ENCODE measurements at places on chromosomes 6 and 20.

DNA sequence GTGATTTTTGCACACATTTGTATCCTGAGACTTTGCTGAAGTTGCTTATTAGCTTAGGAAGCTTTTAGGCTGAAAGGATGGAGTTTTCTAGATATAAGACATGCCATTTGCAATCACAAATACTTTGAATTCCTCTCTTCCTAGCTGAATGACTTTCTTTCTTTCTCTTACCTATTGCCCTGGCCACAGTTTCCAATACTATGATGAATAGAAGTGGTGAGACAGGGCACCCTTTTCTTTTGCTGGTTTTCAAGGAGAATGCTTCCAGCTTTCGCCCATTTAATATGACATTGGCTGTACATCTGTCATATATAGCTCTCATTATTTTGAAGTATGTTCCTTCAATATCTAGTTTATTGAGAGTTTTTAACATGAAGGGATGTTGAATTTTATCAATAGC lies 409.6 kb upstream of the EPHA7 start:
- DNase-seq: no peak

GRCh38 chr6:140018588-140018987 lies 644.1 kb upstream of the CITED2 start:
- no peak for DNase-seq

- DNase-seq: peak; percentile 53
Observed at GRCh38 chr20:35319192-35319870, 27.1 kb upstream of the FAM83C start.

- no peak for DNase-seq
Observed at GRCh38 chr20:15772826-15773225, 800.4 kb downstream of the KIF16B start.

- no peak for DNase-seq
Observed at GRCh38 chr6:22838345-22838744, 269.0 kb downstream of the HDGFL1 start.

DNA sequence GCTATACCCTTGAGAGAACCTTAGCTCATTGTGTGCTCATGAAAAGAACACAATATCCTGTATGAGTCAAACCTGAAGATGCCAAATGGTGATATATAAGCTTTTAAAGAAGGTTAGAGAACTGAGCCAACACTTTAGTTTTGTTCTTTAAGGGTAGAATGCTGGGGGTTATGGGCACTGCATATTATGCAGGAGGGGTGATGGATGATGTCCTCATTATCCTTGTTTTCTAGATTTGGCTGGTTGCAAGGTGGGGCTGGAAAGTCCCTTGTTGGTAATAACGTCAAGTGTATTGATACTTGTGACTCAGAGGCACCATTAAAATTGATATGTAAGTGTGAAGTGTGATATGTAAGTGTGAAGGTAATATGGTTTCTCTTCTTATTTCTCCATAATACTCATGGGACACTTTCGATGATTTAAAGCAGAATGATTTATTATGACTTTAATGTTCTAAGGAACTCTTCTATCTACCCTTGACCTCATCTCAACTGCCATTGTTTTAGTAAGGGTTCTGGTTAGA lies 113.7 kb upstream of the DTNBP1 start:
- DNase-seq: no peak

GRCh38 chr6:49826743-49827406 lies 39.5 kb downstream of the CRISP1 start:
- DNase-seq: no peak

DNA sequence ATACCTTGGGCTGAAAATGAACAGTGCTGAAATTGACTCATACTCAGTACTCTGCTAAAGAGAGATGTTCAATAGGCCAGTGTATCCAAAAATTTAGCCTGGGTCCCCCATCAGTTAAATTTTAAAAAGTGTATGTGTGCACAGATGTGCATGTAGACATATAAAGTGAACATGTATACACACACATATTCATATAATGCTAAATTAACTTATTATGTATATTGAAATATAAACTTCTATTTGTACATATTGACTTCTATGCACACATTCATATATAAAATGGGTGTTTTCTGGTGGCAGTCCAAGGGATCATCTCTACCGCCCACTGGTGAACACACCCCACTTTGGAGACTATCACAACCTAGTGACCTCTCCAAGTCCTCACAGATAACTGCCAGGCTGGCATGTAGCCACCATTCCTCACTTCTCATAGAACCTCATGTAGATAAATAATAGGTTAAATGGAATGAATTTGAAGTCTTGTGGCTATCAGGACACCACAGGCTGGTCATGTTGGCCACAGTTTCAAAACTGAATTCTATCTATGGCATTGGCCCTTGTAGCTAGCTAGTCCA lies 8.8 kb downstream of the SLC22A16 start:
- DNase-seq: no peak

DNA sequence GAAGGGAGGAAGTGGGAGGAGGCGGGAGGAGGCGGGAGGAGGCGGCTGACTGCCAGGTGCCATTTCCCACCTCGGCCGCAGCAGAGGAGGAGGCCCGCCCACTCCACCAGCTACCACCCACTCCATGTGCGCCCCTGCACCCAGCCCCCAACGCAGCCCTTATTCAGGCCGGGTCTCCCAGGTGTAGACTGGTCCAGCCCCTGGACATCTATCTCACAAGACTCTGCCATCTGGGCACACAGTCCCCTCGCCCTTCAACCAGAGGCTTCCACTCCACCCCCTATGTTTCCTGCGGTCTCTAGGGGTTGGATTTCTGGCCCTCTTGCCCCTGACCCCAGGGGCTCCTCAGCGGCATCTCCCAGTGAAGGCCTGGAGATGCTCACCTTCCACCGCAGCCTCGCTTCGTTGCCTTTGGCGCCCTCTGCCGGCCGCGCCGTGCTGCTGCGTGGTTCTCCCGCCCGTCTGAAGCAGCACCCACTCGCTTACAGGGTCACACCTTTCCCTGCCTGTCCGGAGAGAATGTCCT lies 32.6 kb upstream of the FAM83D start:
- DNase-seq: peak; percentile 22

- no peak for DNase-seq
Observed at GRCh38 chr20:36010825-36011224, 42.4 kb downstream of the CNBD2 start.

DNA sequence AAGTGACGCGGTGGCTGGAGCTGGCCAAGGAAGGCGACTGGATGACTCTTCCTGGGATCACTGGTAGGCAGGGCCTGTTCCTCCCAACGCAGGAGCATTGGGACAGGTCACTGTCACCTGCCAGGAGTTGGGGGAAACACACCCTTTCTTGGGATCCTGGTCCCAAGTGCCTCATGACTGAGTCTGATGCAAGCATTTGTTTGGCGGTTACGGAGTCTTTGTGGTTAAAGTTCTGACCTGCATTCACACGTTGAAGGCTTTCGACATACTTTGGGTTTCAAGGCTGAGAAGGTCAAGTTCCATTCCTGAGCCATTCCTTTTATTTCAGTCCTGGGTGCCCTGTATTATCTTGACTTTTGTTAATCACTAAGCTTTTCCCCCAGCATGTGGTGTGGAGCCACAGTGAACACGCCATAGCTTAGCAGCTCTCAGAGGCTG lies 6.0 kb downstream of the PNLDC1 start:
- DNase-seq: no peak

GRCh38 chr6:169975286-169975685 lies 223.9 kb downstream of the ERMARD start:
- no peak for DNase-seq

DNA sequence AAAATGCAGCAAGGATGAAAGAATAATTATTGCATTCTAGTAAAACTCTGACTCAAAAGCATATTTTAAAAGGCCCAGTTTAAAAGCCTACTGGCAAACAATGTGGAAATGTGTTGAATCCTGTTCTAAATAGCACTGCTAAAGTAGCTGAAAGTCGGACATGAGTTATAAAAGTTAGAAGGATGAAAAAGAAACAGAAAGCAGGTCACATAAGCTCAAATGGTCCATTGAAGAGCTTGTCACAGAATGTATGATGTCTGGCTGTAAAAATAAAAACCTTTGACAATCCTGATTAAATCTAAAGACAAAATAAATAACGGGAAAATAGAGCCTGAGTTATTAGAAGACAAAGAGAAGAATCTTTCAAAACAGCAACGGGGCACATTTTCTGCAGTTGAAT lies 218.6 kb upstream of the UFL1 start:
- DNase-seq: no peak

DNA sequence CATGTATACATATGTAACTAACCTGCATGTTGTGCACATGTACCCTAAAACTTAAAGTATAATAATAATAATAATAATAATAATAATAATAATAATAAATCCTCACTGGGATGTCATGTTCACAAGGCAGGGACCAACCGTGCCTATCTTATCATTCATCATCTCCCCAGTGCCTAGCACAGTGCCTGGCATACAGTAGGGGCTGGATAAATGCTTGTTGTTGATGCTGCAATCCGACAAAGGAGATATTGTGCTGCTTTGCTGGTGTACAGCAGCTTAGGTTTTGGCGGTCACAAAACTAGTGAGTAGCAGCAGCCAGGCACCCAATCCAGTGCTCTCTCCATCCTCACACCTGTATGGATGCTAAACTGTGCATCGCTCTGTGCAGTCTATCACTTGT lies 94.1 kb upstream of the ASF1A start:
- DNase-seq: no peak

DNA sequence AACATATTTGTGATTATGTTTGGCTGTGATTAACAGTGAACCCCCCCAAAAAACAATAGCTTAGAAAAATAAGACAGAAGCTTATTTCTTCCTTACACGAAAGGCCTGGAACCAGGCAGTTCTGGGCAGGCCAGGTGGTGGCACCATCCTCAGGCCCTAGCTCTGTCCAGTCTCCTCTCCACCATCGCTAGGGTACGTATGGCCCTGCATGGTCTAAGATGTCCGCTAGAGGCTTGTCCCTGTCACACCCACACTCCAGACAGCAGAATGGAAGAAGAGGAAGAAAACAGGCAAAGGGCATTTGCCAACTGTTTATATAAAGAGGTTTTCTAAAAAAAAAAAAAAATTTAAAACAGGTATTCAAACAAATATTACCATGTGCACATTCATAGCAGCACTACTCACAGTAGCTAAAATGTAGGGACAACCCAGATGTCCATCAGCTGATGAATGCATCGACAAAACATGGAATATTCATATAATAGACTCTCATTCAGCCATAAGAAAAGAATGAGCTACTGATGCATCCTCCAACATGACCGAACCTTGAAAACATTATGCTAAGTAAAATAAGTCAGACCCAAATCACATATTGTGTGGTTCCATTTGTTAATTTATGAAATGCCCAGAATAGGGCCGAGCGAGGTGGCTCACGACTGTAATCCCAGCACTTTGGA lies 6.7 kb downstream of the TGM3 start:
- DNase-seq: no peak

DNA sequence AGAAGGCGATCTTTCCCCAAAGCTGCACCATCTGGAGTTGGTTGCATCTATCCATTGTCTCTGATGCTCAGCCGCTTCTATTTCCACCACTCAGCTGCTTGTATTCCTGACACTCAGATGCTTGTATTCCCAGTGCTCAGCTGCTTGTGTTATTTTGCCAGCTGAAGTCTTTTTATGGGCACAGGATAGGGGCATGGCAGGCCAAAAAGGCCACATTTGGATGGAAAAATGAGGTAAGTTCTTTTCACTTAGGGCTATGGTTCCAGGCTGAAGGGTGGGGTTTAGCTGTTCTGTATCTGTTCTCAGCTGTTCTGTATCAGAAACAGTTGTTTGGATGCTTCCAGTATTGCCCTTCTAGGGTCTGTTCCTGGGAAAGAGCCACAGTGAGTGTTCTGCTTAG lies 944.9 kb downstream of the QKI start:
- no peak for DNase-seq

GRCh38 chr6:44223319-44224028 lies at the start of gene SLC29A1:
Gene SLC29A1 (plus strand): TSS chr6:44223595. CDS start chr6:44227314, 3,719 bp downstream.
- peak; percentile 50 for DNase-seq

GRCh38 chr20:49569411-49570115 lies 1.6 kb upstream of the PTGIS start:
- DNase-seq: no peak

DNA sequence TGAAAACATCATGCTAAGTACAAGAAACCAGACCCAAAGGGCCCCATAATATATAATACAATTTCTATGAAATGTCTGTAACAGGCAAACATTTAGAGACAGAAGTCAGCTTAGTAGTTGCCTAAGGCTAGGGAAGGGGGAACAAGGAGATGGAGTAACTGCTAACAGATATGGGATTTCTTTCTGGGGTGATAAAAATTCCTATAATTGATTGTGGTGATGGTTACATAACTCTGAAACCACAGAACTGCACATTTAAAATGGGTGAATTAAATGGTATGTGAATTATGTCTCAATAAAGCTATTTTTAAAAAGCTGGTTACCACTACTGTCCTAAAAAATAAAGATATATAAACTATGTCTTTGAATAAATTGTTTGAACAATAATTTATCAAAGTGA lies 3.2 kb downstream of the CEP162 start:
- DNase-seq: no peak

GRCh38 chr6:30727920-30728553 lies 7.9 kb downstream of the TUBB start:
- DNase-seq: no peak

DNA sequence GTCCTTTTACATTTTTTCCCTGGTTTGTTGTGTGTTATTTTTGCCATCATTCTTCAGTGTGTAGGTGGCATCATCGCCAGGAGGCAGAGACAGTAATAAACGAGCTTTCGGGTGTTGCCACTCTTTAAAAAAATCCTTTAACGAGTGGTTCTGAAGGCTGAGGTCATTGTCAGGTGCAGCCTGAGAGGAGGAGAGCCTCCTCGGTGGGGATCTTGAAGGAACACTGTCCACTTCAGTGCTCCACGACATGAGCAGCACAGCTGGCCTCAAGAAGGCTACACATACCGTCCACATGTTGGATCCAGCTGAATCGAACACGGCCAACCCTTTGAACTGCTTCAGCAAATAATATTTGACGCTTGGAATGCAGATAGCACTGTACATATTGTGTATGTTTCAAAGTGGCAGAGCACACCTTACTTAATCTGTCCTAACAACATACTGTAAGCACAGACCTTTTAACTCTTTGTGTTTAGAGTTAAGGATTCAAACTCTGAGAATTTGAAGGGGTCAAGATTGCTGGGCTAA lies 48.0 kb upstream of the FOXQ1 start:
- DNase-seq: no peak

- no peak for DNase-seq
Observed at GRCh38 chr20:53220482-53221307, 248.5 kb downstream of the TSHZ2 start.

- no peak for DNase-seq
Observed at GRCh38 chr6:42627044-42627443, 63.2 kb downstream of the UBR2 start.

GRCh38 chr6:144895313-144896278 lies 610.5 kb downstream of the UTRN start:
- DNase-seq: no peak

GRCh38 chr6:164097551-164098398 lies 683.3 kb downstream of the QKI start:
- no peak for DNase-seq

All from DMS153 (cell line).